Activated CD4-positive, alpha-beta T cell treated with anti-CD3 and anti-CD28 coated beads, Interleukin-2, amount 50 U/mL, for 24 hours (primary cell): ENCODE measurements at places on chromosomes 7 and 10.

DNA sequence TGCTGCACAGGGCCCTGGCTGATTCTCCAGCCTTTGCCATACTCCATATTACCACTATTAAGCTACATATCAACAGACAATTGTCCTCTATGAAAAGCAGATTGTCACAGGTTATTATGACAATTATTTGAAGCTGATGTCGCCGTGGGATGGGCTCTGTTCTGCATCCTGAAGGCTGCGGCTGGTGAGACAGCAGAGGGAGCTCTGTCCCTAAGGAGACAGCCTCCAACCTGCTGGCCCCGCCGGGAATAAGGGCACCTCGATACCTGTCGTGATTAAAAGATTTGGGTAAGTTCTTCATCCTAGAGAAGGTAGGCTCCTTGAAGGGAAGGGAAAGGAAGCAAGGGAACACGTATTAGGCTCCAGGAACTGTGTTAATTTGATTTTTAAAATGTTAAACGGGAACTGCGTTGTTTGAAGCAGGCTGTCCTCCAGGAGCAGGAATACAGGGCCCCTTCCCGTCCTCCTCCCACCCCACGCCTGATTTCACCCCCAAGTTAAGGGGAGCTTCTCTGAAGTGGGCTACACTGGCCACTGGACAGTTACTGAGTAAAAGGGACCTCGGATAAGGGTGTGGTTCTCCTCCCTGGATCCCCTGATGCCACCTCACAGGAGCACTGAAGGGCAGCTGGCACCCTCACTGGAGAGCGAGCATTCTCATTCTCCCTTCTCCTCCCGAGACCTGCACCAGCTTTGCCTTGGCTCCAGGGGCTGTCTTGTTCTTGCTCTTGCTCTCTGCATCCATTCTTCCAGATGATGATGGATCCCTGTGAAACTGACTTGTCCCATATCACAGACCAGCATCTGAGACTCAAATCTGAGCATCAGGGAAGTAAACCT, 11.8 kb upstream of the TIAL1 start:
- DNase-seq, result peak; percentile 30

GRCh38 chr10:117429643-117430265, 54.5 kb upstream of the PDZD8 start:
- no peak for DNase-seq

DNA sequence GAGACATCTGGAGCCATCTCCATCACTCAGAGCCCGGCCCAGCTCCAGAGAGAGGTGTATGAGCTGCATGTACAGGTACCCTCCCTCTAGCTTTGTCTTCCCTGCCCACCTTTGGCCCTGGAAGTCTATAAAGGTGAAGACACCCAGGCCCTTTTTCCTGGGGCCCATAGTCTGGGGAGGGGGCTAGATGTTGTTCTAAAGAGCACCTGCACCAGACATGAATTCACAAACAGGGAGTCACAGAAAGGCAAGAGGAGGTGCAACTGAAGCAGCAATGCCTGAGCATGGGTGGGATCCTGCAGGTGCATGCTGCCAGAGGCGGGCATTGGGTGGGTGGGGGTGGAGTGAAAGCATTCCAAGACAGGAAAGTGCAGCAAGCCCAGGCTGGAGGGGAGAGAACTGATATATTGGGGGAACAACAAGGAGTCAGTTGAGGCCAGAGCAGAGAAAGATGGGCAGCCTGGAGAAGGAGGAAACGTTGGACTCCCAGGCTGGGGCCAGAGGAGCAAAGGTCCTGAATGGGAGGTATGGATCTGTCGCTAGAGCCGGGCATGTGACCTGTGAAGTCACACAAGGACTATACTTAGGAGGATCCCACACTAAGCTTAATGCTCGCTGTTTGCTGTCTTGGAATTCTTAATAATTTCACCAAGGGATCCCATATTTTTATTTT, 11.7 kb downstream of the CDHR1 start:
- no peak for DNase-seq

DNA sequence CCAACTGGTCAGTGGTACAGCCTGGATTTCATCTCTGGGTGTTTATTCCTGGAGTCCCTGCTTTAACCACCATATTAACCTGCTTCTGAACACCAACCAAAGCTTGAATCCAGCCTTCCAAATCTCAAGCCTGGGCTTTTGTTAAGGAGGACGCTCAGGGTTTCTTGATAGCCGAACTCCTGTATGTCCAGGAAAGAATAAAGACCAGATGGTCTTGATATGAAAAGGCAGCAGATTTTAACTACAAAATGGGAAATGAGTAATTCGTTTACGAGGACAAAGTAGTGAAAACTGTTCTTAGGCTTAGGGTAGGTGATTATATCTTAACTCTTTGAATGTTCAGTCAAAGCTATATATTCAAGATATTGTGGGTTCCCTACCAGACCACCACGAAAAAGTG, 129.1 kb upstream of the INSYN2A start:
- no peak for DNase-seq

- DNase-seq, result no peak
Observed at GRCh38 chr10:98533746-98534445, 87.2 kb upstream of the HPS1 start.

- no peak for DNase-seq
Observed at GRCh38 chr10:113241599-113242360, 291.7 kb downstream of the TCF7L2 start.

DNA sequence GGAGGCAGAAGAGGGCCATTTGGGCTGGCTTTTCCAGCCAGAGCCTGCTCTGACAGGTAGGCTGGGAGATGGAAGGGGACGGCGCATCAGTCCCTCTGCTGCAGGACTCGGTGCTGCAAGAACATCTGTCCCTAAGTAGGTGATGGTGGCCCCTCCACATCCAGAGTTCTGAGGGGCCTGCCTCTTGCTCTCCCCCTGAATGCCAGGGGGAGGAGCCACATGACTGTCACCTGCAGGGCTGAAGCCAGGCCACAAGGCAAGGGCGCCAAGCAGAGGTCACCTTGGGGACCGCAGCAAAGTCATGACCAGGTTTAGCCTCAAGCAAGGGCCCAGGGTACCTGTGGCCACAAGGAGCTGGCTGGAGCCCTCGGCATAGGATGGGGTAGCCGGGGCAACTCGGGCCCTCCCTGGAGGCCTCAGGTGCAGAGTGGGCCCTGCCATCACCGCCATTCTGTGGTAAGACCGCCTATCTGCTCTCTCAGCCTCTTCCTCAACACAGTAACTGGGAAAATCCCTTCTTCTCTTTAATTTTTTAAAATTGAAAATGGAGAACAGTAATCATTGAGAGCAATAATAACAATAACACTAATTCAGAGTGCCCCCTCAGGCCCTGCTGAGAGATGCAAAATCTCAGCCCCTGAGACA, 99.3 kb downstream of the FAM53B start:
- no peak for DNase-seq

- peak; percentile 6 for DNase-seq
Observed at GRCh38 chr10:51422311-51423120, 276.9 kb downstream of the CSTF2T start.

DNA sequence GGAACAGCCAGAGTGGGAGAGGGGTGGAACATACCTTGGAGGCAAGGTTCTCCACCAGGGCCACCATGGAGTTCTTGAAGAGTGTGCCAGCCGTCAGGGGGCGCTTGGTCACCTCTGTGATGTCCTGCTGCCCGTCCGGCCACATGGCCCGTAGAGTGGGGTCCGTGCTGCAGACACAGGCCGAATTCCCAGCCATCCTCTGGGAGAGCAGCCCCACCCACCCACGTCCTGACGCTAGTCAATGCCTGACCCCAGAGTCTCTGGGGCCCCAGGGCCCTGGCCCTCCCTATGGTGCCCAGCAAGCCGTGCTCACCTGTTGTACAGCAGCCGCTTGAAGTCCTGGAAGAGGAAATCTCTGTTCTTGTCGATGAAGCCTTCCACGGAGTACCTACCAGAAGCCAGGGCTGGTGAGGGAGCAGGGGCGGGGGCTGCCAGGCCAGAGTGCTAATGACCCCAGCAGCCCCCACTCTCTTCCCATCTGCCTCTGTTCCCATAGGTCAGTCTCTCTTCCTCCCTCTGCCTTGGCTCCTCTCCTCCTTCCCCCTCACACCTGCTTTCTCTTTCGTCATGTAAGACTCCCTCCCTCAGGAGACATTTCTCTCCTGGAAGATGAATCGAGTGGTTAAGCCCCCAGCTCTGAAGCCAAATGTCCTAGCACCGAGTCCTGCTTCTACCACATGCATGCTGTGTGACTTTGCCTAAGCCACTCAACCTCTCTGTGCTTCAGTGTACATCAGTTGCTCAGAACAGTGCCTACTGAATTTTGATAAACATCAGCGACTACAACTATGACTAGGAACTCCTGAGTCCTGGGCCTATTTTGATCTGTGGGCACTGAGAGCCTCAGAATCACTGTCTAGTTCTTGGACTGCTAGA, 11.0 kb downstream of the MYO1G start:
- no peak for DNase-seq

DNA sequence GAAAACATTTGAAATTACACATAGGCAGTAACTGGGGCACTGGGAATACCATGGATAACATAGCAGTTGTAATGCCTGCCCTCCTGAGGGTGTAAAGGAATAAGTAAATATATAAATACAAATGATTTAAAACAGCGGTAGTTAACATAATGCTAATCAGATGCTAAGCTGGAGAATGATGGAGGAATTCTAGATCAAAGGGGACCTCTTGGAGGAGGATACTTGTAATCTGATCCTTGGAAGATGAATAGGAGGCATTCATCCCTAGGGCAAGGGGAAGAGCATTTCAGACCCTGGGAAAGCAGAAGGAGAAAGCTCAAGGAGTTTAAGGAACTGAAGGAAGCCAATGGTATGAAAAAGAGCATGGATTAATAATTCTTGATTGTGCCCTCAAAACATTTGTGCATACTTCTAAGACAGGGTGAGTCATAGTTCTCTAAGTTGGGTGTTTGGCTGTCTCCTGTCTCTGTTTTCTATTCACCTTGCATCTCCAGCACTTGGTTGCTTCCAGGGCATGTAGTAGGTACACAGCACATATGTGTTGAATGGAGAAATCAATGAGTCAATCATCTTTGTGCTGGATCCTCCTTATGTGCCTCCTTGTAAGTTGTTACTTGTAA, 54.8 kb upstream of the PLPP4 start:
- DNase-seq, result no peak

DNA sequence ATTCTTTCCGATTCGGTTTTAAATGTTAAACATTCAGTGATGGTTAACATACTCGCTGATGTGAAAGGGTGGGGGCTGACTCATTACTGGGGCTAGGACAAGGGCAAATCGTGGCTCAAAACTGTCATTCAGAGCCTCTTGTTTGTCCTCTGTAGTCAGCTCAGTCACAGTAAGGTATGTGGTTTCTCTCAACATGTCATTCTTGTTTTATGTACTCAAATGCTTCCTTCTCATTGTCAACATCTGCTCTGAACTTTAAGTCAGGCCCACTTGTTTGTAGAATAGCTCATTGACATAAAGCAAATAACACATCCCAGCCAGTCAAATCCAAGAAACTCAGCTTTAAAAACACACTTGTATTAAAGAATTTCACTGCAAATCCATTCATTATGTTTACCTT, 7.3 kb downstream of the SLC16A9 start:
- no peak for DNase-seq

DNA sequence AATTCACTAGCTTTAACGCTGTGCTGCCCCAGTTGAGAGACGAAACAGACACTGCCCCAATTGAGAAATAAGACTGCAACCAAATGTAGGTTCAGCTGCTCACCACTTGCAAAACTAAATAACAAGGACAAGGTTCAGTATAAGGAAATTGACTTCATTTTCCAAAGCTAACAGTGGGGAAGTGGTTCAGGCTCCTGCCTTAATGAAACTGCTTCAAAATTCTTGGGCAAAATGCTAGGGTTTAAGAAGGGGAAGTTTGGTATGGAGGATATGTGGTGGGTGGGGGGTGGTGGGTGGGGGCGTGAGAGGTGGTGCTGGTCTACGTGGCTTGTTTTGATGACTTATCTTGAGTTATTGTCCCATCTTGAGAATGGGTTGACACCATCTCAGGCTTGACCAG, 21.8 kb downstream of the MRPL32 start:
- no peak for DNase-seq

DNA sequence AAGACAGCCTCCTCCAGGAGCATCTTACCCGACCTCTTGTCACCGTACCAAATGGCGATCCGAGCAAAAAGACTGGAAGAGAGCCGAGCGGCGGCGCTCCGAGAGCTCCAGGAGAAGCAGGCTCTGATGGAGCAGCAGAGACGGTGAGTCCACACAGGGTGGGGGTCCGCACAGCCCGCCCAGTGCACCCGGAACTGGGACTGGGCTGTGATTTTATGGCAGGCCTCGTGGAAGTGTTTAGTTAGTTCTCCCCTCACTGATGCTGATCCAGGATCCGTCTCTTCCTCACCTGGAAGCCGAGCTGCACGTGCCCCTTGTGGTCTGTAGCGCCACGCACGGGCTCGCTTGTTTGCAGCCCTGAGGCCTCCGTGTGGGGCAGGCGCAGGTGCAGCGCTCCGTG, 19.6 kb downstream of the LRRC27 start:
- DNase-seq, result no peak

DNA sequence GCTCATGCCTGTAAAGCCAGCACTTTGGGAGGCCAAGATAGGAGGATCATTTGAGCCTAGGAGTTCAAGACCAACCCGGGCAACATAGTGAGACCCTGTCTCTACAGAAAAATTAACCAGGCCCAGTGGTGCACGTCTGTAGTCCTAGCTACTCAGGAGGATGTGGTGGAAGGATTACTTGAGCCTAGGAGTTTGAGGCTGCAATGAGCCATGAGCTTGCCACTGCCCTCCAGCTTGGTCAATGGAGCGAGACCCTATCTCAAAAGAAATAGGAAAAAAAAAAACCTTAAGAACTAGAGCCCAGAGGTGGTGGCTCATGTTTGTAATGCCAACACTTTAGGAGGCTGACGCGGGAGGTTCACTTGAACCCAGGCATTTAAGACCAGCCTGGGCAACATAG, 2.2 kb downstream of the STRA8 start:
- no peak for DNase-seq

DNA sequence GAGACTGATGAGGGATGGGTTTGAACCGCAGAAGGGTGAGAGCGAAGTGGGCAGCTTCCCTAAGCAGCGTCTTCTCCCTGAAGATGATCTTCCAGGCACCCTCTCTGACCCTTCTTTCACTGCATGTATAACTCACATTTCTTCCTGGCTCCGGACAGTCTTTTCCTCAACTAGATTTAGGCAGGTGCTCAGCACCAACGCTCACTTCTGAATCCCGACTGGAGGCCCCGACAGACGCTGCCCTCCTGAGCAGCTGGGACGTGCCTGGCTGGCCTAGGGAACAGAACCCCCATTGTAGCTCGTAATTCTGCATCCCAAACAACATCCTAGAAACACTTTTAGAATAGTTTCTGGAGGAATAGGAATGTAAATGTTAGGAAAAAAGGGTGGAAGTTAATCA, 206.6 kb downstream of the DIP2C start:
- no peak for DNase-seq
